HCEC 1CT (cell line): ENCODE measurements at places on chromosomes 4 and X.

GRCh38 chr4:153510252-153511001, 44.3 kb downstream of the TMEM131L start:
- DNase-seq = no peak

- no peak for DNase-seq
These were observed 616 bp upstream of the KLHL34 start for GRCh38 chrX:21658746-21659145.

- no peak for DNase-seq
These were observed 94.5 kb upstream of the DHRSX start for GRCh38 chrX:2595258-2595657.

DNA sequence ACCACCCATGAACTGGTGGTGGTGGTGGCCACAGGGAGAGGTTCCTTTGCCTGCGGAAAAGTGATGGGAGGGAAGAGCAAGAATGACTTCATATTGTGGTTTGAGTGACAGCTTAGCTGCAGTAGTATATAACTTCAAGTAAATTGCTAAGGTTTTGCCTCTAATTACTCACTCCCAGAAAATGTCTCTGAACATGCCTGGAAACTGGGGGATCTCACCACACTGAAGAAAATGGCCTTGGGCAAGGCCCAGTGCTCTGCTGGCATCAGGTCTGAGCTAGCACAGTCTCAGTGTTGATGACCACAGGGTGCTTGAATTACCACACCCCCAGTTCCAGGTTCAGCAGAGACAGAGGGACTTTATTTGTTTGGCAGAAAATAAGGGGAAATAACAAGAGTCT, 2085.4 kb downstream of the ARAP2 start:
- DNase-seq = peak; percentile 4

GRCh38 chrX:100830547-100830946, 10.4 kb downstream of the CSTF2 start:
- no peak for DNase-seq

GRCh38 chr4:108171339-108172230, 2.9 kb upstream of the LEF1 start:
- no peak for DNase-seq

- DNase-seq = no peak
These were observed 34.5 kb downstream of the PRPS1 start for GRCh38 chrX:107662824-107663223.

DNA sequence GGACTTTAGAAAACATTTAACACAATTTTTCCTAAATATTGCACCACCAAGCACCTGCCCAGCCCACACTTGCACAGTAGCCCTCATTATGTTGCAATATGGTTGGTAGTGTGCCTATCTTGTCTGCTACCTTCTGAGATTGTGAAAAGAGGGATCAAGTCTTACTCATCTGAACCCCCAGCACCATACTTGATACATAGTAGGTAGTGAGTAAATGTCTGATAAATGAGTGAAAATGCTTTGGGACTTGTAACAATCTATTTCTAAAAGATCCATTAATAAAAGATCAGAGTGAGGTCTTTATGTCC, 118.4 kb upstream of the MED14 start:
- no peak for DNase-seq

DNA sequence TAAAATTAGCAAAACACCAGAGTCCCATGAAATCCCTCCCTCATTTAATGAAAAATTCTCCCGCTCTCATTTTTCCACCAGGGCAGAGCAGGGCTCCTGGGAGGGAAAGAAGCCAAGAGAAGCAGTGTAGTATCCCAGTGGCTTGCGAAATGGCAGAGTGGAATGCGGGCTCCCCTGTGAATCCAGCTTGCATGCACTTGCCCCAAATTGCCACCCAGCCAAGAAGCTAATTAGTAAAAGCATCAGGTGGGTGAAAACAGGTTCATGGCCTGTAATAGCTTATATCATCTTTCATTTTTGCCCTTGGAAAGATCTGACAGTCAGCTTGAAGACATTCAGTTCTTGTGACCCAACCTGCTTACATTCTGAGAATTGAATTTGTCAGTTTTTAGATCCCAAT, 10.1 kb downstream of the AMOT start:
- no peak for DNase-seq

- DNase-seq = no peak
These were observed 99.2 kb upstream of the RAPGEF2 start for GRCh38 chr4:159003420-159004253.

- DNase-seq = peak; percentile 100
These were observed at the start of gene GTPBP6 for GRCh38 chrX:318739-319578. GTPBP6 (minus strand) TSS chrX:318796; CDS start chrX:318787, 9 bp downstream.

- peak; percentile 77 for DNase-seq
These were observed 46.4 kb downstream of the PRPS1 start for GRCh38 chrX:107674480-107675364.

DNA sequence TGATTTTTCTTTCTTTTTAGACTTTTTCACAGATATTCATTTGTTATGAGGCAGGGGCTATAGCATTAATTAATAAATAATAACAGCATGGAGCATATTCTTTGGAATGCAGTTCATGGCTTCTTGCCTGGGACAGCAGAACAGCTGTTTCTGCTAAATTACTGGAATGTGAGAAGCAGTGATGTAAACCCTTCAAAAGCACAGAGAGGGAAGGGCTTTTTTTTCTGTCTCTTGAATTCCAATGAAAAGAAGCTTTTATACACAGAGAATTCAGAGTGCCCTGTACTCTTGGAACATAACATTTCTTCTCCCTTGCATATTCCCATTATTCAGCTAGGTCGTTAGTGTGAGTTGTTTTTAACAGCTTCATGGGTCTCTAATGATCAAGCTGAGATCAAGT, 28.5 kb upstream of the ANK2 start:
- peak; percentile 15 for DNase-seq

- DNase-seq = no peak
These were observed 66.4 kb upstream of the C4orf54 start for GRCh38 chr4:99724067-99724466.

DNA sequence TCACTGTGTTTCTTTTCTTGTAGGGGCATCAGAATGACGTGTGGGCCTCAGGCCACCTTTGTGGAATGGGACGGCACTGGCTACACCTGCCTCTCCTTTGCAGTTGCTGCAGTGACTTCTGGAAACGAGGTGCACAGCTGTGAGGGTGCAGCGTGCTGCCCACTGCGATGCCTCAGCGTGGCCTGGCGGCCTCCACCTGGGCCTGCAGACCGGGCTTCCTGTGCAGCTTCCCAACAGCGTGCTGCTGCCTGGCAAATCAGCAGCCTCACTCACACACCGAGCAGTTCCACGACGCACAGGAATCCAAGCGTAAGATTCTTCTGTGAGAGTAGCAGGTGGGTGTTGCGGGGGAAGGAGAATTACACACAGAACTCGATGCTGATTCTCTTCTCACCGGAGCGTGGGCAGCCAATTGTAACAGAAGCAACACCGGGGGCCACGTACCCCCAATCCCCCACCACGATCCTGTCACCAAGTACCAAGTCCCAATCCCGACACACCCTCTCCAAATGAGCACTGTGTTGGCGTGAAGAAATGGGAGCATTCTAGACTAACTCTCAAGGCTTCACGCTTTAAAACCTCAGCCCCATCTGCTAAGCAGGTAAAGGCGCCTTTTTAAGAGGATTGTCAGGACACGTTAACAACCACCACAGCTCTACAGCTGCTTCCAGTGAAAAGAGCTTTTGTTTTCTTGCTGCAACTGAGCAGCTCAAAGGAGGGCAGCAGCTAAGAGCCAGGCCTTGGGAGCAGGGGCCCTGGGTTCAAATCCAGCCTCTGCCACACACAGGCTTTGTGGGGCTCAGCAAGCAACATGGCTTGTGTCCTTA, 16.9 kb downstream of the WDR1 start:
- DNase-seq = no peak

DNA sequence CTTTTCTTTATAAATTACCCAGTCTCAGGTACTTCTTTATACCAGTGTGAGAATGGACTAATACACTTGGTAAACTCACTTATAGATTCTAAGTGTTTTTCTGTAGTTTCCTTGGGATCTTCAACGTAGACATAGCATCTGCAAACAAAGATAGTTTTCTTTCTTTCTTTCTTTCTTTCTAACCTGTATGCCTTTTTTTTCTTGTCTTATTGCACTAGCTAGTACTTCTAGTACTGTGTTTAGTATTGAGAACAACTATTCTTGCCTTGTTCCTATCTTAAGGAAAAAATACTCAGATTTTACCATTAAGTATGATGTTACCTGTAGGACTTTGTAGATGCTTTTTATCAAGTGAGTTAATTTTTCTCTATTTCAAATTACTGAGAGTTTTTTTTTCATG, 102.2 kb downstream of the EDA start:
- DNase-seq = no peak
